Neural progenitor cell (in vitro differentiated cells): ENCODE measurements at places on chromosomes 12 and 14. TPM values are rescaled to one million over a fixed set of nuclear protein-coding genes. Genes with fewer than 3 reads are reported as not detected.

LTBP2 gene
- total RNA-seq, result 0.43 and 0.84 TPM in 2 replicates

ADAMTS20 gene
- total RNA-seq, result 8.6 and 10.9 TPM in 2 replicates

GALNT6 gene
- 1.5 TPM in 1 of 2 replicates, not detected in the other for total RNA-seq

SLC25A21 gene
- 5.3 and 6.4 TPM in 2 replicates for total RNA-seq

THTPA gene
- total RNA-seq, result 7.7 and 17.0 TPM in 2 replicates

NUMB gene
- 33.5 and 37.2 TPM in 2 replicates for total RNA-seq

ASB2 gene
- total RNA-seq, result 0.62 TPM in 1 of 2 replicates, not detected in the other

FLRT2 gene
- total RNA-seq, result 8.5 and 8.7 TPM in 2 replicates

SYT10 gene
- 0.62 and 1.2 TPM in 2 replicates for total RNA-seq

AICDA gene
- total RNA-seq, result not detected in 2 replicates

ANKRD33 gene
- total RNA-seq, result 0.39 and 0.46 TPM in 2 replicates

CLEC4C gene
- not detected in 2 replicates for total RNA-seq

DNAH10 gene
- total RNA-seq, result 0.26 and 0.31 TPM in 2 replicates

KRT71 gene
- not detected in 2 replicates for total RNA-seq

FAM222A gene
- 2.5 and 10.6 TPM in 2 replicates for total RNA-seq

MYH6 gene
- 0.03 TPM in 1 of 2 replicates, not detected in the other for total RNA-seq

SLC4A8 gene
- 10.1 and 132 TPM in 2 replicates for total RNA-seq

STYK1 gene
- total RNA-seq, result 0.06 and 0.15 TPM in 2 replicates

METTL25 gene
- 9.3 and 11.2 TPM in 2 replicates for total RNA-seq

RASSF9 gene
- 0.06 TPM in 1 of 2 replicates, not detected in the other for total RNA-seq

NRIP2 gene
- total RNA-seq, result 0.09 and 0.65 TPM in 2 replicates

PRPH gene
- total RNA-seq, result 0.74 TPM in 1 of 2 replicates, not detected in the other

SRGAP1 gene
- 1.5 and 3.0 TPM in 2 replicates for total RNA-seq

TIMELESS gene
- 56.3 and 79.1 TPM in 2 replicates for total RNA-seq

ESR2 gene
- 0.21 and 0.31 TPM in 2 replicates for total RNA-seq

FAM181A gene
- not detected in 2 replicates for total RNA-seq

FZD10 gene
- total RNA-seq, result 0.11 and 0.81 TPM in 2 replicates

ACOT4 gene
- total RNA-seq, result 0.65 TPM in 1 of 2 replicates, not detected in the other

FAM186B gene
- total RNA-seq, result 0.25 TPM in 1 of 2 replicates, not detected in the other

TGM1 gene
- total RNA-seq, result 2.6 and 4.9 TPM in 2 replicates

C12orf54 gene
- not detected in 2 replicates for total RNA-seq

LRRC43 gene
- 0.24 and 0.46 TPM in 2 replicates for total RNA-seq

KCNH5 gene
- 1.9 and 4.6 TPM in 2 replicates for total RNA-seq

GLT8D2 gene
- total RNA-seq, result 1.9 and 3.9 TPM in 2 replicates

ENO2 gene
- total RNA-seq, result 82.2 and 136 TPM in 2 replicates

CLMN gene
- total RNA-seq, result 6.3 and 6.7 TPM in 2 replicates

AQP6 gene
- 0.12 TPM in 1 of 2 replicates, not detected in the other for total RNA-seq

TPH2 gene
- 0.12 TPM in 1 of 2 replicates, not detected in the other for total RNA-seq

PTHLH gene
- not detected in 2 replicates for total RNA-seq

ADGRD1 gene
- 0.40 TPM in 1 of 2 replicates, not detected in the other for total RNA-seq

ADAM20 gene
- 1.2 and 2.0 TPM in 2 replicates for total RNA-seq

SYNDIG1L gene
- total RNA-seq, result 0.40 TPM in 1 of 2 replicates, not detected in the other

PGF gene
- 1.0 and 2.1 TPM in 2 replicates for total RNA-seq

TSPAN19 gene
- total RNA-seq, result 4.3 and 5.0 TPM in 2 replicates

KLHDC1 gene
- 0.99 and 1.4 TPM in 2 replicates for total RNA-seq

FSCB gene
- total RNA-seq, result not detected in 2 replicates

CCDC196 gene
- total RNA-seq, result not detected in 2 replicates

ADCY4 gene
- total RNA-seq, result not detected in 2 replicates
